ENCODE measurements at places on chromosomes 4 and X.

- no peak for DNase-seq
Observed at GRCh38 chrX:63275127-63275526, 76.0 kb downstream of the SPIN4 start.

DNA sequence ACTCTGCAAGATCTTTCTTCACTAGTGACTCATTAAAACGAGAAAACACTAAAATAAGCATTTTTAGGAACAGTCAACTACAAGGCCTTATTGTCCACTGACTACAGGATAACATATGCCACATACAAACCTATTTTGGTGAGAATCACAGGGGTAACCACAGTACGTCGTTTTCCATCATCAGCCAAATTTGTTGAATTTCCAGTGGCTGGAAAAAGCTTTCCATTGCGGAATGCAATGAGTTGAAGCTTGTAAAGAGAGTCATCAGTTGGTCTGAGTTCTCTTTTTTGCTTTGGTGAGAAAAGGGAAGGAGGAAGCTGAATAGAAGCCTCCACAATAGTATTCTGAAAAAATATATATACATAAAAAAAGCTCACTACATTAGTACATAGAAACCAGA, 102.4 kb downstream of the ADGRA3 start:
- DNase-seq = no peak

- DNase-seq = no peak
Observed at GRCh38 chr4:1294424-1294823, 4.7 kb downstream of the MAEA start.

- no peak for DNase-seq
Observed at GRCh38 chr4:81538716-81539427, 67.2 kb upstream of the RASGEF1B start.

- DNase-seq = no peak
Observed at GRCh38 chrX:125622899-125623298, 303.2 kb downstream of the TEX13C start.

GRCh38 chr4:127214931-127215330, 417.8 kb upstream of the INTU start:
- DNase-seq = no peak

DNA sequence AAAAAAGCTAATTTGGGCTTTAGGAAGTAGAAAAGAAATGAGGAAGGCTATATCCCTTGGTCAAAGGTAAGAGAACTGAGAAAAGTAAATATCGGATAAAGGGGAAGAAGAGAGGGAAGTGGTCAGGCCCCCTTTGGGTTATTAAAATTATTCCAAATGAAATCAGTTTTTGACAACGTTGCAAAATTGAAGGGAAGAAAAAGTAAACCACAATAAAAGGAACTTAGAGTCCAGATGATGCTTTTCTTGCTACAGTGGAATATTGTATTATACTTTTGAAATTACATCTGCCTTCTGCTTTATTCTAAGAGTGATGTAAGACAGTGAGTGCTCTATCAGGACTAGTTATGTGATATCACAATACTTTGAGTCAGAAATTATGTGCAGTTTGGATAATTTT, 59.4 kb upstream of the RBPJ start:
- no peak for DNase-seq

DNA sequence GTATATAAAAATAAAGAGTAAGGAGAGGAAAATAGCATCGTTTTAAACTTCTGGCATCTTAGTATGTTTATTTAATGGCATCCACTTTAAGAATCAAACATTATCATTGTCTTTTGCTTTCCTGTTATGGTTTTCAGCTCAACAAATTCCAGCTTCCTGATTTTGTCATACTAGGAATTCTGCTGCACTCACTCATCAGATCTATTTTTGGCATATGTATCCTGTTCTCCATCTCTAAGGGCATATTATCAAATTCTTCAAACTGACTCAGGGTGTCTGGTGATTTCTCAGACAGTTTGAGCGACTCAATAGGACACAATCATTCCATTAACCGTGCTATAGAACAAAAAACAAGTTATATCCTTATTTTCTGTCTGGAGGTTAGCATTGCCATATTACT, 248.5 kb upstream of the DIAPH2 start:
- DNase-seq = no peak

GRCh38 chr4:15691346-15692135, 9.9 kb downstream of the FAM200B start:
- DNase-seq = no peak

- DNase-seq = no peak
Observed at GRCh38 chr4:134762053-134762452, 560.5 kb upstream of the PABPC4L start.

GRCh38 chr4:163148466-163149336, 18.0 kb downstream of the NAF1 start:
- DNase-seq = no peak

DNA sequence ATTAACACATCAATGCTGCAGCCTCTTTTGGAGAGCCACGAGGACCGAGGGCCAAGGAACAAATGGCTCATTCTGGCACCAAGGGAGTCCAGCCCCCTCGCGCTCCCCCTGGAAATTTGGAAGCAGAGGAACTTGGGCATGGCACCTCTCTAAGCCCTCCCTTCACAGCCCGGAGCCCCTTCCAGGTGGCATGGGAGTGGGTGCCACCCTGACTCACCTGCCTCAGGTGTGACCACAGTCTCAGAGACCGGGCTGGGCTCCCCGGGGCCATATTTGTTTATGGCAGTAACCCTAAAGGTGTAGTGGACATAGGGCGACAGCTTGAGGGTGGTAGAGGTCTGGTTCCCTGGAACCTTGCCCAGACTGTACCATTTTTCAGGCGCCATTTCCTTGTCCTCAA, 18.8 kb downstream of the L1CAM start:
- DNase-seq = no peak

DNA sequence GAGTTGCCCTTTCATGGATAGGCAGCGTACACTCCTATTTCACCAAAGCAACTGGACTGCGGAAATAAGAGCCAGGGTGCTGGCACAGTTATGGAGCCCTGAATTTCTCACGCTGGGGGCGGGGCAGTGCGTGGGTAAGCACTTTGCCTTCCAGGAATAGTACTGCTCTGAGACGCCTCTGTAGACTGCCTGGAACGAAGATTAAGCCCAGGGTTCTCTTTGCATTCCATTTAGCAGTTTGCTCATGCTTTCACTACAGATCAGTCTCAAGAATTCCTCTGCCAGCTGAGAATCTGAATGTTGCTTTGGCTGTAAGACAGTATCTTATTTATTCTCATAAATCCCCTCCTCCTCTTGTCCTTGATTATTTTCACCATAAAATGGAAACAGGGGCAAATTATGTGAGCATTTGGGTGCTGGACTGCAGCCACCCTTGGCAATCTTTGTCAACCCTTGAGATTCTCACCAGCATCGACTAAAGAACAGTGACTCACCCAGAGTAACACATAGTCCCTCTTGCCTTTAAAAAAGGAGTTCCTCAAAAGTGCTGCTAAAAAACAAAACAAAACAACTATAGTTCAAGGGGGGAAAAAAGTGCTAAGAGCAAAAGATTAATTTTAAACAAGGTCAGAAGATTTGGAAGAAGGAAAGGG, 88.9 kb upstream of the CITED1 start:
- DNase-seq = no peak

GRCh38 chr4:100017637-100018310, 67.7 kb upstream of the H2AZ1 start:
- DNase-seq = no peak

DNA sequence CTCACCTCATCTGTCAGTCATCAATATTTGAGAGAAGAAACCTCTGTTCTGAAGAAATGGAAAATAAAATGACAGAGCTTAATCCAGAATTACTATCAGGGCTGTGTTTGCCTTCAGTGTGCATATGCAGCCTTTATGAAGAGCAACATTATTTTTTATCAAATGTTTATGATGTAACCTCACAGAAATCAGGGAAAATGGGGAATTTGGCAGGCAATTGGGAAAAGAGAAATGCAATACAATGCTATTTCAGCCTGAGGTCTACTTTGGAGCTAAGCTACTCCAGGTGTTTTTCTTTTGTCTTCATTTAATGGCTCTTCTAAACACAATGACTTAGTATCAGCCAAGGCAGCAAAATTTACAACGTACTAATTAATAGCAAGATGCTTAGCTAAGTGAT, 241.1 kb upstream of the TET2 start:
- DNase-seq = no peak

- no peak for DNase-seq
Observed at GRCh38 chr4:7294176-7294756, 101.9 kb downstream of the SORCS2 start.

DNA sequence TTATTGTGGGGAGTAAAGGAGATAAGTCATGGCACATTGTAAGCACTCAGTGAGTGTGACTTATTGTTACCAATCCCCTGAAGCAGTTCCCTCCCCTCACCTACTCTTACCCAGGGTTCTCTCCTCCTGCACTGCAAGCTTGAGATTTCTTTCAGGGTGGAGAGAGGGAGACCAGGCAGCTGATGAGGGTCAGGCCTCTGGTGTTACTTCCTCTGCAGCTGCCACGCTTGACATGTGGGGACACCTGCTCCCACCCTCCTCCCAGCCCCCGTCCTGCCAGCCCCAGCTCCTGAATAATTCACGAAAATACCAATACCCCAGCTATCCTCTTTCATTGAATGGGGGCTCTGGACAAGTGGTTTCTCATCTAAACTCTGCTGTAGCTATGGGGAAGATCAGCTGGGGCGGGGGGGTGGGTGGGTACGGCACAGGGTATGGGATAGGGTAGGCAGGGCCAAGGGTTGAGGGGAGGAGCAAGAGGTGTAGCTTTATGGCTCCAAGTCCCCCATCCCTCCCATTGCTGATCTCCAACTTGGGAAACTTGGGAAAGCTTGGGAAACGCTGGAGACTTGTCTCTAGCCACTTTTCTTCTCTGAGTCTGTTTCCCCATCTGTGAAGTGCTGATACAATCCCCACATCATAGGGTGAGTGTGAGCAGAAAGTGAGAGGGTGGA, 148.5 kb upstream of the PJA1 start:
- DNase-seq = no peak

- DNase-seq = no peak
Observed at GRCh38 chr4:78683352-78683751, 92.8 kb upstream of the BMP2K start.

GRCh38 chr4:182748283-182748682, 168.9 kb downstream of the DCTD start:
- no peak for DNase-seq

DNA sequence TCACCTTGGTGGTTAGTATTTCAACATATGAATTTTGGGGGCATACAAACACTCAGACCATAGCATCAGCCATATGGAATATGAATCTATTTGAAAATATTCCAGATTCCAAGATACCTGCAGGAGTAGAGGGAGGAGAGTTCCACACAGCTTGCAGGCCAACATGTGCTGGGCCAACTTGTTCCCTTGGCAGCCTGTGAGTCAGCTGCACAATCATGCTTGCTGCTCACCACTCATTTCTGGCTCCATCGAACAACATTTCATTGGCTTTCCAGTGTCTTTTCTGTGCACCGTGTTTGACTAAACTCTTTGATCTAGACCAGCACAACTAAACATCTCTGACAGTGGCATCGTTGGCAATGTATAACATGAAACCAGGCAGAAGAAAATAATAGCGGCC, 282.5 kb upstream of the RASGEF1B start:
- no peak for DNase-seq

- DNase-seq = no peak
Observed at GRCh38 chr4:122603156-122603574, 17.7 kb downstream of the IL21 start.

- no peak for DNase-seq
Observed at GRCh38 chr4:109816894-109817293, 1.3 kb downstream of the GAR1 start.

GRCh38 chr4:126705266-126705665, 927.5 kb upstream of the INTU start:
- no peak for DNase-seq

DNA sequence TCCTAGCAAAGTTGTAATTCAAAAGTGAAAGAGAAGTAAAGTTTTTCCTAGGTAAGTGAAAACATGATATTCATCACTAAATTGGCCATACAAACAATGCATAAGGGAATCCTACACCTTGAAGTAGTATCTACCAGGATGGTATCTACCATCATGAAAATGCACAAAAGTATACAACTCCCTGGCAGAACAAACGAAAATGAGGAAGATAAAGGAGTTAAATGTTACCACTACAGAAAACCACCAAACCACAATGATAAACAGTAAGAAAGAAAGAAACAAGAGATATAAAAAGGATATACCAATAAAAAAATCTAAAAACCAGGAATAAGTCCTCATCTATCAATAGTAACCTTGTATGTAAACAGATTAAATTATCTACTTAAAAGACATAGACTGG, 26.9 kb downstream of the GK2 start:
- no peak for DNase-seq

DNA sequence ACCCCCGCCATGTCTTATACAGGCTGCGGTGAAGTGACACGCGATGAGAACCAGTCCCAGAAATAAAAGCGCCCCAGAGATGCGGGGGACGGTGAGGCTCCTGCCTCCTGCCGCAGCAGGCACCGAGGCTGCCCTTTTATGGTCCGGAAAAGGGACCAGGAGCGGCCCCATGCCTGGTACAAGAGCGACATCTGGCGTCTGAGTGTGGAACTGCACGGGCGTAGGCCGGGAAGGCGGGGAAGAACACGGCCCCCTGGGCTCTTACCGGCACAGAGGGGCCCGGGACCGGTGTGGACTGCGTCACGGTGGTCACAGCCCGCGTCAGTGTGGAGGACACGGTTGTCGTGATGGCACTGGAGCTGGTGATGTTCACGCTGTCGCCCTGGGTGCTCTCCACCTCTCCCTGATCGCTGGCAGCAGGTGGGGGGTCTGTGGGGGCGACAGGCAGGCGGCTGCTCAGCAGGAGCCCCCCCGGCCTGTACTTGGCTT, 8.9 kb upstream of the RENBP start:
- peak; percentile 60 for DNase-seq

DNA sequence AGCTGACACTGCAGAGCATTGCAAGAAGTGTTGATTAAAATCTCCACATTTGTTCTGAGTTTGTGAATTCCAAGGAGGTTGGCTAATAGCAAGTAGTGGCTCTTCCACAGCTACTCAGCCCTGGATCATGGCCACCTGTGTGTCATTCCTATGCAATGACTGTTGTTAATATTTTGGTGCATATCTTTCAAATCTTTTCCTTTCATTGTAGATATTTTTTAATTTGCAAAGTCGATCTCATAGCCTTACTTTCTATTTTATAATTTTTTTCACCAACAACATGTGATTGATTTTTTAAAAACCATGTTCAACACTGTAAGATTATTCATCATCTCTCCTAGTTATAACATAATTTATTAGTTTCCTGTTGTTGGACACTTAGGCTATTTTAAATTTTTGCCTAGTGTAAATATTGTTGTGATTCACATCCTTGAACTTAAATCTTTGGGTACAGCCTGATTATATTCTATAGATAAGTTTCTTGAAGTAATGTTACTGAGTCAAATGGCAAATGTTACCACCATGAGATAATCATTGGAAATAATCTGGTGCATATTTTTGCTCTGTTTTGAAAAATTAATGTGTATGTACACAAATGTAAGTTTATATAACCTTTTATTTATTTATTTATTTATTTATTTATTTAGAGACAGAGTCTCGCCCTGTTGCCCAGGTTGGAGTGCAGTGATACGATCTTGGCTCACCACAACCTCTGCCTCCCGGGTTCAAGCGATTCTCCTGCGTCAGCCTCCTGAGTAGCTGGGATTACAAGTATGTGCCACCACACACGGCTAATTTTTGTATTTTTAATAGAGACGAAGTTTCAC, 17.1 kb upstream of the ARHGAP10 start:
- no peak for DNase-seq
